Effector CD8-positive, alpha-beta T cell (primary cell): ENCODE measurements at places on chromosomes 3 and 15.

GRCh38 chr3:98038876-98039275, 3.8 kb upstream of the GABRR3 start:
- DNase-seq: no peak

DNA sequence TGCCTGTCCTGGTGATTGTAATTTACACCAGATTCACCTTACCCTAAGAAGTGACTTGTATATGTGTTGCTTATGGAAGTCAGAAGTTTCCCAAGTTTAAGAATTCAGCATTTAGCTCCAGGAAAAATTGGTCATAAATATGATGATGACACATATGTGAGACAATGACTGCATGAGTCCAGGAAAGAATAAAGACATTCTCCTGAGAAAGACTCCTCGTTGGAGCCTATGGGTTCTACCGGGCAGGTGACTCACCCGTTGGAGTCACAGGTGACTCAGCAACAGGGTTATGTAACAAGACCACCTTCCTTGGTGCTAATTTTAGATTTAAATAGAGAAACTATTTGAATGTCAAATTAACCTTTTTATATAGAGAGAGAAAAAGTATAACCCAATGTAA, 662.4 kb downstream of the FHIT start:
- no peak for DNase-seq

GRCh38 chr3:150889106-150889505, 16.1 kb downstream of the MINDY4B start:
- no peak for DNase-seq

GRCh38 chr3:155211266-155211665, 82.2 kb downstream of the STRIT1 start:
- no peak for DNase-seq

DNA sequence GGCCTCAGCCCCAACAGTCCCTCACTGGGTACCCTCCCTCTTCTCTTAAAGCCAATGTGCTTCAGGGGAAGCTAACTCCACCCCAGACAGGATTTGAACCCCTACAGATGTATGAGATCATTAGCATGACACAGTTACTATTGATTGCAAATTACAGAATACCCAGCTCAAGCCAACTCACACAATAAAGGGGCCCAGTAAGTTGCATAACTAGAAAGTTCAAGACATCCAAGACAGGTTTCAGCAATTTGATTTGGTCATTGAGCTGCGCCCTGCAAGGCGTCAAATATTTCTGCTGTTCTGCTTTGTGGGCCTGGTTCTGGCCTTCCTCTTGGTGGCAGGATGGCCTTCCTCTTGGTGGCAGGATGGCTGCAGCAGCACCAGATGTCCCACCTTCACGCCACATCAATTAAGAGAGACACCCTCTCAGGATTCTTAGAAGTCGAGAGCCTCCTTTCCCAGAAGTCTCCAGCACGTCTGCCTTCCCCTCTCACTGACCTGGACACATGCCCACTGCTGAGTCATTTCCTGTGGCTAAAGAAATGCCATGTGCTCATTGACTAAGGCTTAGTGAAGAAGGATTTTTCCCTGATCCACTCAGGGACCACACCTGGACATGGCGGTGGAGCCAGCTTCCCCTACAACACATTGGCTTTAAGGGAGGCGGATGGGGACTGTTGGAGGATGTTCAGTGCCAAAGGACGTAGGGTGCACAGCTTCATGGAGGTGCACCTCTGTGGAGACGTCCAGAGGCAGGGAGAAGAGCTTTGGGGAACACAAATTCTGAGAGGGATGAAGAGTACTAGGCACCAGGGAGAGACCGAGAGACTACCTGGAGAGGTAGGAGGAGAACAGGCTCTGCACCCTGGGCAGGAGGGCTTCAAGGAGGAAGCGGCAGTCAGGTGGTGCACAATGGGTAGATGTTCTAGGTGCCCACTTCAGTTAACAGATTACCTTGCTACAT, 49.1 kb downstream of the DNASE1L3 start:
- DNase-seq: no peak

DNA sequence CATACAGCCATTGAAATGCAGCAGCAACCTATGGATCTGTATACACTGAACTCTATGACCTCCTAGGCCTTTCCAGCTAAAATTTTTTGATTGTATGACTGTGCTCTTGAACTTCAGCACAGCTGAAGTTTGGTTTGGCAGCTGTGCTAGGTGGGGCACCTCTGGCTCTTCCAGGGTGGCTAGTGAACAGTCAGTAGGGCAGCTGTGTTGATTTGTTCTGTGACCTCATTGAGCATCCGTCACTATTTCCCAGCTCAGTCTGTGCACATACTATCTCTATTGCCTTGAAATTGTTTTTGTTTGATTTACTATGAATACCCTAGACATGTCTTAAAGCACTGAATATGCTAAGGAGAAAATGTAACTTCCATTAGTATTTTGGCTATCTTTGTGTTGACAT, 363.2 kb upstream of the NAALADL2 start:
- no peak for DNase-seq

GRCh38 chr3:181757694-181758306, 46.1 kb downstream of the SOX2 start:
- no peak for DNase-seq

- DNase-seq: no peak
Measured at GRCh38 chr3:5332270-5332956, 144.9 kb downstream of the EDEM1 start.

DNA sequence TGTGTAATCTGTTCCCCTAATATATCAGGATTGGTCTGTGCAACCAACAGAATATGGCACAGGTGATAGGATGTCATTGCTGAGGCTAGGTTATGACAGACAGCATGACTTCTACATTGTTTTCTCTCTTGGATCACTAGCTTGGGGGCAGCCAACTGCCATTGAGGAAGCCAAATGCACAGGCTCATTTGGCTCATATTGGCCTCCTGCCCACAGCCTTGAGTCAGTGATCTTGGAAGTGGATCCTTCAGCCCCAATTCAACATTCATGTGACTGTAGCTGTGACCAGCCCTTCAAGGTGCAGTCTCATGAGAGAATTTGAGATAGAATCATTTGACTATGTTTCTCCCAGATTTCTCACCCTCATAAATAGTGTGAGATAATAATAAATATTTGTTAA, 675.6 kb downstream of the GRM7 start:
- no peak for DNase-seq

- no peak for DNase-seq
Measured at GRCh38 chr3:123883111-123883510, 1.0 kb downstream of the MYLK start.

DNA sequence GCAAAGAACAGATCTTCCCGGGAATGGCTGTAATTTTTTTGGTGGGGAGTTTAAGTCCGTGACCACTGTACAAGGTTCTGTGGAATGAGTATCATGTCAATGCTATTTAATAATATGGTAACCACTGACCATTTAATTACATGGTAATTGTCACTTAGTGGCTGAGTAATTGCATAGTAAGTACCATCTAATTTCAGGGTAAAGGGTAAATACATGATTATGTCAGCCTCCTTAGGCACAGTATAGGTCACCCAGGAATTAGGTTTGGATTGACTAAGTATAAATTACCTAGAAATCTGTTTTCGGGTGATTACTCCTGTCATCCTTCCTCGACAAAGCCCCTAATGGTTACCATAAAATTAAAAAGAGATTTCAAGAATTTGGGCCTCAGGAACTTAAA, 120.1 kb upstream of the AGBL1 start:
- DNase-seq: no peak

DNA sequence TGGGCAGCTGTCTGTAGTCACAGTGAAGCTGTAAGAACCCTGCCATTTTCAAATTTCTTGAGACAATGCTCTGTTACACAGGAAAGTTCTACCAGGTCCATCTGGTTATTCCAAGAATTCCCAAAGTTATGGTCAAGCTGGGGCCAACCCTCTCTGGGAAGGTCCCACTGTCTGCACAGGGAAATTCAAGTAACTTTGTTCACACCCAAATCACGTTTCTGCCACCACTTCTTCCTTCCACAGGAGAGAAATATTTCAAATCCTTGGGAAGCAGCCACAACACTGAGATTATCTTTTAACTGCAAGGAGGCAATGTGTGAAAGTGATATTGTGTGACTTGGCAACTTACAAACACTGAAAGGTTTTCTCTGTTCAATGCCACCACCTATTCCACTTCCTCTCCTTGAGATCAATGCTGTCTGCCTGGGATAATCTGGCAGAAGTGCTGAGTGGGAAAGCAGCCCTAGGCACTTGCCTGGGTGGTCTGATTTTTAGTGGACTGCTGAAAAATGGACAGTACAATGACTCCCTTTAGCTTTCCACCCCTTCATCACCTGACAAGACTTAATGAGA, 5.6 kb downstream of the SCAMP2 start:
- DNase-seq: no peak

GRCh38 chr3:45817831-45818522, 21.6 kb upstream of the SLC6A20 start:
- DNase-seq: no peak

DNA sequence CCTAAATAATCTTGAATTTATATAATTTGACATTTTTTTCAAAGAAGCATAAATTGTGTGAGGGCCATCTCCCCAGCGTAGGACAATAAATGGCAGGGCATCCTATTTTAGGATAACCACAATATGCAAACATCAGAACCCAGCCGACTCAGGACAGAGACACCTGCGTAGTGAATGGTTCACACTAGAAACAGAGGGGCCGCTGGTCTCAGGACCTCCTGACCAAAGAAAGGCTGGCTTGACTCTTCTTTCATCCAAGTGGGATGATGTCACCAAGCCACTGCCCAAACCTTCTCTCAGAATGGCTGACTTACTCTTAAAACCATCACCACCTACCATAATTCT, 162.1 kb downstream of the FOXP1 start:
- DNase-seq: no peak

DNA sequence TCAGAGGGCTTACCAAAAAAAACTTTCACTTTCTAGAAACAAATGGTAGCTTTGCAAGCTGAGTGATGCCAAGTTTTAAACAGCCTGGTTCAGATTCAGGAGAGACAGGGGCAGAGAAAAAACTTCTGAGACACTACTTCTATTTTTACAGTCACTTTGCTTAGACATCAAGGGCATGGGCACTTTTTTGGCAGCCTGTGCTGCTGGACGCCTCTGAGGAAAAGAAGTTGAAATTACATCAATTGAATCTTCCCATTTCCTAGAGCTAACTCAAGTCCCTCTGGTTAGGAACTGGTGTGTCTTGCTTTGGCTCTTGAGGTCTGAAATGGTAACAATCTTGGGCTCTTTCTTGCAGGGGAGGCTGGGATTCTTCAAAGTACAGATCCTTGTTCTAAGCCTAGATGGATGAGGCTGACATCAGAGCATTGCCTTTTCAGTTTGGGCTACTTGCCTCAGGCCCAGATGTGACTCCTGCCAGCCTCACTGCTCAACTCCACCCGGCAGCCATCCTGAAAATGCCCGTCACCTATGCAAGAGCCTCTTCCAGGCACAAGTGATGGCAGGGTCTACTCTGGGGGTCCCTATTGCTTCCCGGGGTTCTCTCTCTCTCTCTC, 357.5 kb downstream of the FOXP1 start:
- no peak for DNase-seq

GRCh38 chr3:170007031-170007663, 30.6 kb upstream of the GPR160 start:
- DNase-seq: no peak

GRCh38 chr3:29854821-29855220, 574.0 kb downstream of the RBMS3 start:
- DNase-seq: no peak

- DNase-seq: no peak
Measured at GRCh38 chr3:71537211-71537611, 46.3 kb downstream of the FOXP1 start.

DNA sequence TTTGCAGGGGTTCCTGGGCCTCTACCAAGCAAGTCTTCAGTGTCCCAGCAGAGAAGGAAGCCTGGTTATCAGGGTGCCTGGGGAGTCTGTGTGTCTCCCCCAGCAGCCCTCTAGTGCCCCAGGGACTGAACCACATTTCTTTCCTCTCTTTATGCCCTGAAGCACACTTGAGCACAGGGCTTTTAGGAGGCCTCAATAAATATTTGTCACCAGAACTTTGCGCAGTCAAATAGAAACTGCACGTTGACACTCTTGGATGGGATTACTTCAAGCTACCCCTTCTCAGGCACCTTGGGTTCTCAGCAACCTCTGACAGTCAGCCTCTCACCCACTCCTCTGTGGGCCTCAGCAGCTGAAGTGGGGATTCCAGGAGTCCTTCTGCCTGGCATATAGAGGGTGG, 226.6 kb upstream of the HES1 start:
- DNase-seq: no peak

DNA sequence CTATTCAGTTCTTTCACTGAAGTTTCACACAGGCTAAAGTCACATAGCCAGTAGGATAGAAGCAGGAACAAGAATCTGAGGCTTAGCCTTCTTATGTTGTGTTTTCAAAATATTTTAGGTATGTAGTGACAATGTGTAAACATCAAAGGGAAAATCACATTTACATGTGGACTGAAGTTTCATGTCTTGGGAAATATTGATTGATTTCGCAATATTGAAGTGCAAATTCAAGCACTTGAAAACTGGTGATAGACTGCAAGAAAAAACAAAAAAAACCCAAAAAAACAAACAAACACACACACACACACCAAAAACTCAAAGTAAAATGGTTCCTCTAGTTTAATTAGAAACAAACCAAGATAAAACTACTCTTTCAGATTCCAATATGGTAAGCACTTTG, 773.3 kb downstream of the PDCD6IP start:
- no peak for DNase-seq

- DNase-seq: no peak
Measured at GRCh38 chr15:58931987-58932588, 1.4 kb downstream of the SLTM start.

DNA sequence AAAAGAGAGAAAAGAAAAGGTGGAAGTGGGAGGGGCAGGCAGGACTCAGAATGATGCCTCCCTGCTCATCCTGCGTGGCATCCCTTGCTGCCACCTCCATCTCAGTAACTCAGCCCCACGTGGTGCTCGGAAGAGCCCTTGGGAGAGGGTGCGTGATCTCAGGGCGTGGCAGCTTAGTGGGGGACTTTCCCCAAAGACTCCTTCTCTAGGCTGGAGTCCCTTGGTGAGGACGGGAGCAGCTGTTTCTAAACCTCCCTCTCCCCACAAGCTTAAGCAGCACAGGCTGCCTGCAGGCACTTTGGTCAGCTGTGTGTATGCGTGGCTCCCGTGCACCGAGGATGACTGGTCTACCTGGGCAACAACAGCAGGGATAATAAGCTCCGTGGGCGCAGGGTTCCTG, 7.4 kb upstream of the ANPEP start:
- no peak for DNase-seq
